ENCODE measurements at places on chromosomes 3 and 15.

DNA sequence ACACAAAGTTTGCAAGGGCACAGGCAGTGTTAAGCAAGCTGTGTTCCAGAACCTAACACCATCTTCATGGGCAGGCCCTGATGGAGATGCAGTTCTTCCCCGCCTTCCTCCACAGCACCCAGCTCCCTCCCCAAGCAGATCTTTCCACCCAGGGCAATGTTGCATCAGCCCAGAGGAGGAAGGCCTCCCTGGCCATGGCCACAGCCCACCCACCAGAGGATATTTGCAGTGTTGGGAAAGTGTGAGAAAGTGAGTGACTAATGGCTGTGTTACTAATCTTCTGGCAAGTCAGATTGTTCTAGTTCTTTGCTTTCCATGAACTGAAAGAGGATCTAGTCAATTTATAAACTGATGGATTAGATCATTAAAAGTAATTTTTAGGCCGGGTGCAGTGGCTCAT lies 42.0 kb upstream of the ATP10A start:
- DNase-seq, result no peak

- DNase-seq, result no peak
Observed at GRCh38 chr15:100113351-100114080, 228.3 kb downstream of the ADAMTS17 start.

- no peak for DNase-seq
Observed at GRCh38 chr3:162041622-162042021, 545.0 kb downstream of the OTOL1 start.

DNA sequence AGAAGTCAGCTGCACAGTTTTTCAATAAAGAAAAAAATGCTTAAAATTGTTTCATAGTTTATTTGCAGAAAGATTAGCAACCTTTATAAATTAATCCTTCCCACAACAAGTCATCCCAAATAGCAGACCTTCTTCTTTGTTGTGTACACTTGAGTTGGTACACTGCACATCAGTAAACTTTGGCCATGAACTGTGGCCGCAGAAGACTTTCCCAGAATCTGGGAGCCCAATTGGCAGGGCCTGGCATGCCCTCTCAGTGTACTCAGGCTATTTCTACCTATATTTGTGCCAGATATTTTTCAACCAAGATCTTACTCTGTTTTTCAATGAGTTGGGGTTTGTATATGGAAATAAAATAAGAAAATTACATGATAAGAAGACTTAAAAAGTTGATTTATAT lies 133.1 kb downstream of the DIPK2A start:
- DNase-seq, result no peak

GRCh38 chr3:54857343-54857742 lies 70.5 kb downstream of the LRTM1 start:
- DNase-seq, result no peak
